Stimulated activated CD8-positive, alpha-beta memory T cell treated with anti-CD3 and anti-CD28 coated beads, Interleukin-4, amount 100 ng/mL, for 1 hour (primary cell): ENCODE measurements at places on chromosomes 2 and 18.

DNA sequence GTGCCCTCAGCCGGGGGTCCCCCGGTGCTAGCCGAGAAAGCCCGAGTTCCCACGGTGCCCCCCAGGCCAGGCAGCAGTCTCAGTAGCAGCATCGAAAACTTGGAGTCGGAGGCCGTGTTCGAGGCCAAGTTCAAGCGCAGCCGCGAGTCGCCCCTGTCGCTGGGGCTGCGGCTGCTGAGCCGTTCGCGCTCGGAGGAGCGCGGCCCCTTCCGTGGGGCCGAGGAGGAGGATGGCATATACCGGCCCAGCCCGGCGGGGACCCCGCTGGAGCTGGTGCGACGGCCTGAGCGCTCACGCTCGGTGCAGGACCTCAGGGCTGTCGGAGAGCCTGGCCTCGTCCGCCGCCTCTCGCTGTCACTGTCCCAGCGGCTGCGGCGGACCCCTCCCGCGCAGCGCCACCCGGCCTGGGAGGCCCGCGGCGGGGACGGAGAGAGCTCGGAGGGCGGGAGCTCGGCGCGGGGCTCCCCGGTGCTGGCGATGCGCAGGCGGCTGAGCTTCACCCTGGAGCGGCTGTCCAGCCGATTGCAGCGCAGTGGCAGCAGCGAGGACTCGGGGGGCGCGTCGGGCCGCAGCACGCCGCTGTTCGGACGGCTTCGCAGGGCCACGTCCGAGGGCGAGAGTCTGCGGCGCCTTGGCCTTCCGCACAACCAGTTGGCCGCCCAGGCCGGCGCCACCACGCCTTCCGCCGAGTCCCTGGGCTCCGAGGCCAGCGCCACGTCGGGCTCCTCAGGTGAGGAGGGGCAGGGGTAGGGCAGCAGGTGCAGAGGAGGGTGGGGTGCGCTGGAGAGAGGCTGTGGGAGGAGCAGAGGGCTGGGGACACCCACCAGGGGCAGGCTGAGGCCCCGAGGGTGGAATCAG is 14.1 kb upstream of the GMPPA start:
- DNase-seq, result no peak

- no peak for DNase-seq
Measured at GRCh38 chr18:23900994-23901393, 113.6 kb upstream of the TTC39C start.

GRCh38 chr2:239389414-239390329 is 11.1 kb downstream of the HDAC4 start:
- no peak for DNase-seq

- DNase-seq, result no peak
Measured at GRCh38 chr2:48438266-48438665, 91.7 kb upstream of the STON1 start.

DNA sequence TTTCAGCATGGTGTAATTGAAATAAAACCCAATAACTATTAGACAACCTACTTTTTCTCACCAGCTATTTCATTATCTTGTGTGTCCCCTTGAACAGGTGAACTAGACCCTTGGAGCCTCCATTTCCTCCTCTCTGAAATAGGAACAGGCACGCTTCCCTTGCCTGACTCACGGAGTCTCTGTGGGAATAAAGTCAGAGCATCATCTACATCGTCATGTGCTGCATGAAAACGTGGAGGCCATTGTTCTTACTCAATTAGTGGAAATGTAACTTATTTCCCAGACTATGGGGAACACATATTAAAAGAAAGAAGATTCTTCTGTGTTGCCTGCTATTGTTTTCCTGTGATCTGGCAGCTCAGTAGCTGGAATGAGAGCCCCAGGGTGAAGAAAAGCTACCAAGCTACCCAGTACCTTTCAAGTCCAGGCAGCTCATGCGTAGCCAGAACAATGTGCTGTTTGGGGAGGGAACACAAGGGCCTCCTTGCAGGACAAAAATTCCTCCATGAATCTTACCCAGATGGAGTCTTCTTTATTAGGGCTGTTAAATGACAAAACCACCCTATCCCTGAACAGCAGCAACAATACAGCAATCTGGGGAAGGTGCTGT is 59.8 kb downstream of the SOX11 start:
- no peak for DNase-seq

- DNase-seq, result no peak
Measured at GRCh38 chr2:83003555-83003954, 1455.5 kb downstream of the SUCLG1 start.

DNA sequence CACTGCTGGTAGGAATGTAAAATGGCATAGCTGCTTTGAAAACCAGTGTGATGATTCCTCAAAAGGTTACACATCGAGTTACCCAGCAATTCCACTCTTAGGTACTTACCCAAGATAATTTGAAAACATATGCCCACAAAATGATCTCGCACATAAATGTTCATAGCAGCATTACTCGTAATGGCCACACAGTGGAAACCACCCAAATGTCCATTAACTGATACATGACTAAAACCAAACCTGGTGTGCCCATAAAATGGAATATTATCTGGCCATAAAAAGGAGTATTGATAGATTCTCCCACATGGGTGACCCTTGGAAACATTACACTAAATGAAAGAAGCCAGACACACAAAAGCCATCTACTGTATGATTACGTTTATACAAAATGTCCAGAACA is 70.4 kb downstream of the ALPK2 start:
- DNase-seq, result no peak

DNA sequence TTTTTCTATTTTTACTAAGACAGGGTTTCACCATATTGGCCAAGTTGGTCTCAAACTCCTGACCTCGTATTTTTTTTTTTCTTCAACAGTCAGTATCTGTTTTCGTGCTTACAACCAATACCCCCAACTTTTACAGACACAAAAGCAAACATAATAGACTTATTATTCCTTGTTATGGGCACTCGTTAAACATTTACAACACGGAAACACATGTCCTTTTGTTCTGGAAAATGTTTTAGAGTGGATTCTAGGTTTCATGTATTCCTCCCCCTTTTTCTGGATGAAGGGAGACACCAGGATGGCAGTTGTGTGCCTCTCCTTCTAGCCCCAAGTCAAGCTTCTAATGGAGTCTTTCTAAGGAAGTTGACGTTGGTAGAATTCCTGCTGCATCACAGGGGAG is 88.8 kb downstream of the CD226 start:
- DNase-seq, result no peak

- no peak for DNase-seq
Measured at GRCh38 chr18:29457316-29457889, 1280.5 kb upstream of the CDH2 start.

GRCh38 chr2:20674974-20675679 is 8.2 kb downstream of the GDF7 start:
- no peak for DNase-seq

DNA sequence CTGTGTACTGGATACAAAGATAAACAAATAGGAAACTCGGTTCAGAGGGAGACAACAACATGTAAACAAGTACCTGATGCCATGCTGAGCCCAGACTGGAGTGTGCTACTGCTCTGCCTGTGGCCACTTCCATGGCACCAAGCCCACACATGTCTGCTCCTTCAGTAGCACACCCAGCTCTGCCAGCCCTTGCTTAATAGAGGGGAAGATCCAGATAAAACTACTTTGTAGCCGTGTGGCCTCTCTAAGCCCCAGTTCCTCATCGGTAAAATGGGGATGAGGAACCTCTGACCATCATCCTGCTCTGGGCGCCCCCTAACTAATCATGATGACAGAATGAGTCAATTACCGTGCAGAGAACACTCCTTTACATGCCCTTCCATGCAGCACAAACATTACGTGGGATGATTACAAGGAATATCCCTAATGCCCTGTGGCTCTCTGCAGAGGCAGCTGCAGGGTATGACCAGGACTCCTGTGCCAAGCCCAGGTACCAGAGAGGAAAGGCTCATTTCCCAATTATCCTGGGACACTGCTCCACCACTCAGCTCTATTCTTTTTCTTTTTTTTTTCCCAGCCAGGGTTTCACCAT is 34.9 kb downstream of the DNMT3A start:
- DNase-seq, result no peak

DNA sequence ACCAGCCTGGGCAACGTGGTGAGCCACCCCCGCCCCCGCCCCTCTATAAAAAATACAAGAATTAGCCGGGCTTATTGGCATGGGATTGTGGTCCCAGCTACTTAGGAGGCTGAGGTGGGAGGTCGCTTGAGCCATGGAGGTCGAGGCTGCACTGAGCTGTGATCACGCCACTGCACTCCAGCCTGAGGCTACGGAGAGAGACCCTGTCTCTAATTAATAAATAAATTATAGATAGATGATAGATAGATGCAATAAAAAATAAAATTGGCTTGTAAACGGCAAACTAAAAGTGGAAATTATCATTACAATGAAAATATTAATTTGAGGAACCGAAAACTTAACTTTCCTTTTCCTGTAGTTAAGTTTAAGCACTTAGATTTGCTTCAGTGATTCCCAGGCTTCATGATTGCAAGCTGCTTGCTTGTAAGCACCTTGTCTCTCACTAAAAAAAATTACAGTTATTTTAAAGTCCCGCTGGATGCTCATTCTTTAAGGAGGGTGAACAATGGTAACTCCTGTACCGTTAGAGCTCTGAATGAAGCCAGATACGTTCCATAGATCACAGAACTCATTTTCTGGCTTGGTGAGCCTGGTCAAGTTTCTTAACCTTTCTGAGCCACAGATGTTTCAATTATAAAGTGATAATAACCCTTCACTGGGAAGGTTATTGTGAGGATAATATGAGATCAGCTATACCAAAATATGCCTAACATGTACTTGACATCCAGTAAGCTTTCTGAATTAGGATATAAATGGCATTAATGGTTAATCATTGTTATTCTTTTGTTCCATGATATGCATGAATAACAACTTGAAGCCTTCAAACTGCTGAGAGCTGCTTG is 9.3 kb upstream of the NARS1 start:
- DNase-seq, result no peak

DNA sequence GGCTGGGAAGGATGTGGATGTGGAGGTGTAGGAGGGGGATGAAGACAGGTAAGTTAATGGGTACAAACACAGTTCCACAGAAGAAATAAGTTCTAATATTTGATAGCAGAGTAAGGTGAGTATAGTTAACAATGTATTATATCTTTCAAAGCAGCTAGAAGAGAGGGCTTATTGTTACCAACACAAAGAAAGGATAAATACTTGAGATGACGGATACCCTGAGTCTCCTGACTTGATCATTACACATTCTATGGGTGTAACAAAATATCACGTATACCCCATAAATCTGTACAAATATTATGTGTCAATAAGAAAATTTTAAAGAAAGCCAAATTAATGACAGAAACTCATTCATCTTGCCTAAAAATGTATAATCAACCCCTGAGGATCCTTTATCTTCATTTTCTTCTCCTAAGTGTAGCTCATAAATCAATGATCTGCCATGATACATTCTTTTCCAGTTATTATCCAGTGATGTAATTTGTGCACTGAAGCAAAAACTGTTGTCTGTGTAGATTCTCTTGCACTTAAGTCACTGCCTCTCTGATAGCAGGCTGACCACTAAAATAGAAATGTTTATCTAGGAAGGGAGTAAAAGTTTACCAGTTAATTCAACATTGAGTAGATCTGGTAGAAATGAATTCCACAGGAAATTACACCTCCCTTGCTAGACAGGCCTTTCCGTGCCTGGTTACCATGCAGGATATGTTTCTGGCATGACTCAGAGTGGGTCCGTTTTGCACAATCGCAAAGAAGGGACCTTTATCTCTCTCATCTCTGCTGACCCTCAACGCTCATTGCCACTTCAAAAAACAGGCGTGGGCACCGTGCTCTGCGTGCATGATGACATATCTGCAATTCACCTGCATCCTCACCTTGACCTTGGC is 249.7 kb upstream of the NCKAP5 start:
- DNase-seq, result no peak

DNA sequence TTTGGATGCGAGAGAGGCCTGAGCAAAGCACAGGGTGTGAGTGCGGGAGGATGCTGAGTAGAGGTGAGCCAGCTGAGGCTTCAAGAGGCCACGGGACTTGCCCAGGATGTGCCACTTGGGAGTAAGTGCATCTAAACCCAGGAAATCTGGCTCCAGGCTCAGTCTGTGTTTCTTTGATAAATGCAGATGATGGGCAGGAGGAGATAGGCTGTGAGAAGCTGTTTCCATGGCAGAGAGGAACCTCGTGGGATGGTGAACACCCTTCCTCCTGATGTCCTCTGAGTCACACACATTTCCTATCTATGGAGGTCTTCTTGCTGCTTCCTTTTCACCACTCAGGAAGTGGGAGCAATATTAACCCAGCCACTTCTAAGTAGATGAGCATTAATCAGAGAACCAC is 38.4 kb upstream of the CELF4 start:
- no peak for DNase-seq

- no peak for DNase-seq
Measured at GRCh38 chr2:15517793-15518192, 43.3 kb downstream of the NBAS start.

- DNase-seq, result no peak
Measured at GRCh38 chr2:67649331-67650261, 252.5 kb downstream of the ETAA1 start.

DNA sequence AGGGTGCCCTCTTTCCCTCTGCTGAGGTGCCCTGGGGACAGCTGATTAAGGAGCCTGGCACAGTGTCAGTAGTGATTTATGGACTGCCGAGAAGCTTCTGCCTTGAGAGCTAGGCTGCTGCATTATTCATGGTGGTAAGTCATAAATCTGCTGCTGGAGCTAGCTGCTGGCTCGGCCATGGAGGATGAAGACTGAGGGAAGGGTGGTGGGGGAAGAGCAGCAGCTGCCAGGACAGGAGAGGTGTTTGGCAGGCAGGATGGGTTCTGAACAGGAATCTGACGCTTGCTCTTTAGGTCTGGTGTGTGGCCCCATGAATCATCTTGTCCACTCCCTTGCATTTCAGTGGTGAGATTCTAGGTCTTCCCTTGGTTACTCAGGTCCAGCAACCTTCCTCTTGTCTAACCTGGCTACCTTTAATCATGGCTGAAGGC is 296.3 kb downstream of the DYSF start:
- DNase-seq, result no peak

- no peak for DNase-seq
Measured at GRCh38 chr2:43905371-43905803, 66.6 kb downstream of the ABCG8 start.

DNA sequence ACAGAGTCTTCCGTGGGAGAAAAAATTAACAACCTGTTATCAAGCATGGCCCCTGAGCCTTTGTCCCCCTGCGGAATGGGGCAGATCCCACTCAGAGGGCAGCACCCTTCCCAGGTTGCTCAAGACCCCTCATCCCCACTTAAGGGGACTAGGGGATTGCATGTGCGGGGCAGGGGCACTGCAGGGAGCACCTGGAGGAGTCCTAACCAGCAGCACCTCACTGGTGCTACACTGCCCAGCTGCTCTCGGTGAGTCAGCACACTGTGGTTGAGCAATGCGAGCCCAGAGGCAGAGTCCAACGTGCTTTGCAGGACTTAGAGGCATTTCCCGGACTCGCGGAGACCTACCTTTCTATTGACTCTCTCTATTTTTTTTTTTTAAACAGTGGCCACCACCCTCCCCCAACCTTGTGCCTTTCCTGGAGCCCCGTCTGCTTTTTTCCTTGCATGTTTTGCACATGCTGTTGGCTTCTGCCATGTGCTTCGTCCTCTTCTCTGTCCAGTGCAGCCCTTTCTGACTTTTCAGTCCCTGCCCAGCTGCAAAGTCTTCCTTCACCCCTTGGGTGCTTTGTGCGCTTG is 74.0 kb downstream of the IL1R2 start:
- no peak for DNase-seq

- DNase-seq, result no peak
Measured at GRCh38 chr2:42590176-42590575, 21.7 kb downstream of the MTA3 start.
